BJ (cell line): ENCODE measurements at places on chromosomes 1 and 21. TPM values are rescaled to one million over a fixed set of nuclear protein-coding genes. Genes with fewer than 3 reads are reported as not detected.

The ACP6 gene
- polyA plus RNA-seq, result 14.0 and 14.8 TPM in 2 replicates

The OLIG2 gene
- polyA plus RNA-seq, result not detected in 2 replicates

The USP16 gene
- 10.0 and 21.6 TPM in 2 replicates for polyA plus RNA-seq

The PACC1 gene
- polyA plus RNA-seq, result 8.3 and 12.7 TPM in 2 replicates

The NR1I3 gene
- polyA plus RNA-seq, result not detected in 2 replicates

The GJA9 gene
- 0.05 TPM in 1 of 2 replicates, not detected in the other for polyA plus RNA-seq

The AMIGO1 gene
- polyA plus RNA-seq, result 2.9 and 3.4 TPM in 2 replicates

The MYOG gene
- not detected in 2 replicates for polyA plus RNA-seq

The SRGAP2C gene
- polyA plus RNA-seq, result 5.0 and 5.6 TPM in 2 replicates

The CRP gene
- not detected in 2 replicates for polyA plus RNA-seq

The PCAT6 gene
- 3.2 and 3.3 TPM in 2 replicates for polyA plus RNA-seq

The PODN gene
- polyA plus RNA-seq, result 54.5 and 107 TPM in 2 replicates

The CELA2B gene
- polyA plus RNA-seq, result not detected in 2 replicates

The CYYR1 gene
- not detected in 2 replicates for polyA plus RNA-seq

The SH2D5 gene
- polyA plus RNA-seq, result 1.6 and 3.5 TPM in 2 replicates

The FLG2 gene
- not detected in 2 replicates for polyA plus RNA-seq

The OR14I1 gene
- not detected in 2 replicates for polyA plus RNA-seq

The LCE2C gene
- not detected in 2 replicates for polyA plus RNA-seq
